Activated naive CD4-positive, alpha-beta T cell treated with Interleukin-2 at 50 U/mL for 16 hours (primary cell): ENCODE measurements at places on chromosomes 16 and 17.
A peak's percentile ranks its signal among the peaks of the same experiment; 100 is the strongest.

DNA sequence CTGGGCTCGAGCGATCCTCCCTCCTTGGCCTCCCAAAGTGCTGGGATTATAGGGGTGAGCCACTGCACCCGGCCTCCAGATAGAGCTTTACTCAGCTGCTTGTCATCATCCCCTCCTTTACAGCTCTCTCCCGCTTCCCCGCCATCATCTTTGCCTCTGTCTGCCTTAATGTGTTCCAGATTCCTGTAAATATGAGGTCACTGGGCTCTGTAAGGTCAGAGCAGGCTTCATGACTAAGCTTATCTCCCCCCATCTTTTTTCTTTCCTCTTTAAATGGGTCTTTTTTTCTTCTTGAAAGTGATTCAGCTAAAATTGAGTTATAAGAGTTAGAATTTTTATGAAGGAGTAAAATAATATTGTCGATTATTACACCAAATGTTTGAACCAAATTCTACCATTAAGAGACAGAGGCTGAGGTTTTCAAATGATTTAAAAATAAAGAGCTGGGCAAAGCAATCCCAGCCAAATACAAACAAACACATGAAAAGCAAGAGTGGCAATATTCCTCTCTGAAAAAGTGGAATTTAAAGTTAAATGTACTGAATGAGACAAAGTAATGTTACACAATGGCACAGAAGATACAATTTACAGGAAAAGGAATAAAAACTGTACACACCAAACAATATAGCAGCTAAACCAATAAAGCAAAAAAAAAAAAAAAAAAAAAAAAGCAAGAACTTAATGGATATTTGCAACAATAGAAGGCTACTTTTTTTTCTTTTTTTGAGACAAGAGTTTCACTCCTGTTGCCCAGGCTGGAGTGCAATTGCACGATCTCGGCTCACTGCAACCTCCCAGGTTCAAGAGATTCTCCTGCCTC lies 62.1 kb downstream of the CRISPLD2 start:
- DNase-seq: no peak

DNA sequence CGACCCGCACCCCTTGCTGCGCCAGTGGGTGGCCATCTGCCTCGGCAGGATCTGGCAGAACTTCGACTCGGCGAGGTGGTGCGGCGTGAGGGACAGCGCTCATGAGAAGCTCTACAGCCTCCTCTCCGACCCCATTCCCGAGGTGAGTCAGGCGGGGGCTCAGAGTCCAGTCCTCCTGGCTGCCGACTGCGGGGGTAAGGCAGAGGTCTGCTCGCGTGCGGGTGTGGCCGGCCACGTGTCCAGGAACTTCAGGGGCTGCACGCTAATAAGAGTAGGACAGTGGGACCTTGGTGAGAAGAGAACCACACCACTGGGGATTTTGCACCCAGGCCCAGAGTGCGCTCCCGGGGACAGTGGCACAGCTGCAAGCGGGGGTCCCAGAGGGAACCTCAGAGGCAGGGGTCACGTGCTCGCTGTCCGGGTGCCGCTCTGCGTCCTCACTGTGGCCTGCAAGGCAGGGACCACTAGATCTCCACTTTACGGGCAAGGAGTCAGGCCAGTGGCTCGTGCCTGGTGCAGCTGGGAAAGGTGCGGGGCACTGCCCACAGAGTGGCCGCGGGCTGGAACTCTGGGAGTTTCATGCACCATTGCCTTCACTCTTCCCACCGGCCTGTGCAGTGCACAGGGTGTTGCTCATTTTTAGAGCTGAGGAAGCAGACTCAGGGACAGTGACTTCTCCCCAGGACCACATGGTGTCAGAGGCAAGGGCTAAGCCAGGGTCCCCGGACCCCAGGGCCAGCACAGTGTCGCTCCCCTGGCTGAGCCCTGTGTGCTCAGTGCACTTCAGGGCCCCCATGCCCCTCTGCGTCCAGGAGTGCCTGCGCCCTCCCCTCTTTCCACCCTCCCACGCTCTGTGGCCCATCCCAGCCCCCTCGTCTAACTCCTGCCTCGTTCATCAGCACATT lies 107.6 kb upstream of the CHMP6 start:
- DNase-seq: no peak

GRCh38 chr17:35433075-35433894 lies 985 bp upstream of the SLFN12 start:
- DNase-seq: peak; percentile 72

GRCh38 chr17:20073055-20073979 lies 64.2 kb downstream of the SPECC1 start:
- DNase-seq: peak; percentile 19

DNA sequence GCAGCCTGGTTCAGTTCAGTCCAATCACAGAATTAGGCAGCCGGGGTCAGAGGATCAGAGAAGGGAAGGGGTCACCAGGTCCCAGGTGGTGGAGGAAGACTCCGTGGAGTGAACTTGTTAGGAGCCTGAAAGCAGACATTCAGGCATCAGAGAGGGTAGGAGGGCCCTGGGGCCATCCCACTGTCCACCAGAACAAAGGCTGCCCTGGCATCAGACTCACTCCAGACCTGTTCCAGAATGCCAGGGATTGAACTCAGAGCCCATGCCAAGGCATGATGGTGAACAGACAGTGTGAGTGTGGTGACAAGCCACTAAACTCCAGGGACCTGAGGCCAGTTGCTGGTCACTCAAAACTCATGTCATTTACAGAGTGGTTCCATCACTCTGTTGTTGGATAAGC lies 37.6 kb downstream of the B4GALNT2 start:
- DNase-seq: no peak

- no peak for DNase-seq
Observed at GRCh38 chr16:54363766-54364165, 77.2 kb upstream of the IRX3 start.

DNA sequence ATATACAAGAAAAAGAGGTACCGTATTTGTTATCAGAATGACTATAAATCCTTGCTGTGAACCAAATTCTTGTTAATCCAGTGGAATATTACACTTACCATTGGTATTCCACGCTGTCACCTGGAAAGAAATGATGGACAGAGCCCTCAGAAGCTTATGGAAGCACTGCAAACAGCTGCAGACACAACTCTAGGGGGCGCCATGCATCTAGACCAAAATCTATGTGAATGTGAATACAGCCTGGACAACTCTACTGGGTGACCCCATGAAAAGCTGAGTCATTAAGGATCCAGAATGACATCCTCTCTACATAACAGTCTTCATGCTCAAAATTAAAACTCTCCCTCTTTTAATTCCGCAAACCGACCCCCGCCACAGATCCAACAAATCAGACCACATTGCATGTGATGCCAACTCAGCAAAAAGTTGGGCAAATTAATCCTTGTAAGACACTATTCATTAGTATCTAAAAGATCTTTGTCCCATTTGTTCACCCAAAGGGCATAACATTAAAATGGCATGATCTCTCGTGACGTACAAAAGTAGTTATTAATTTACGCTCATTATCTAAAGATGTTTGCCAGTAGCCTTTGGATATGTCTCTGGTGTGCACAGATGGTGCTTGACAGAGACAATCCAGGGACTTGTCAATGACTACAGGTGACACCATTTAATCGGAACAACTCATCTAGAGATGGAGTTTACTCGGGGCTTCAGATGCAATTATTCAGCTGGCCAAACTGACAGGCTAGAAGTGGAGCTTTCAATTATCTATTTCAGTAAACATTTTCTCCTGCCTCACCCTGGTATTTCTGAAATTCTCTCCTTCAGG lies 552.7 kb upstream of the PSMD7 start:
- DNase-seq: no peak

- no peak for DNase-seq
Observed at GRCh38 chr16:14187517-14188338, 116.6 kb downstream of the MRTFB start.
